ENCODE measurements at places on chromosomes 5 and 9. TPM values are rescaled to one million over a fixed set of nuclear protein-coding genes. Genes with fewer than 3 reads are reported as not detected.

DNA sequence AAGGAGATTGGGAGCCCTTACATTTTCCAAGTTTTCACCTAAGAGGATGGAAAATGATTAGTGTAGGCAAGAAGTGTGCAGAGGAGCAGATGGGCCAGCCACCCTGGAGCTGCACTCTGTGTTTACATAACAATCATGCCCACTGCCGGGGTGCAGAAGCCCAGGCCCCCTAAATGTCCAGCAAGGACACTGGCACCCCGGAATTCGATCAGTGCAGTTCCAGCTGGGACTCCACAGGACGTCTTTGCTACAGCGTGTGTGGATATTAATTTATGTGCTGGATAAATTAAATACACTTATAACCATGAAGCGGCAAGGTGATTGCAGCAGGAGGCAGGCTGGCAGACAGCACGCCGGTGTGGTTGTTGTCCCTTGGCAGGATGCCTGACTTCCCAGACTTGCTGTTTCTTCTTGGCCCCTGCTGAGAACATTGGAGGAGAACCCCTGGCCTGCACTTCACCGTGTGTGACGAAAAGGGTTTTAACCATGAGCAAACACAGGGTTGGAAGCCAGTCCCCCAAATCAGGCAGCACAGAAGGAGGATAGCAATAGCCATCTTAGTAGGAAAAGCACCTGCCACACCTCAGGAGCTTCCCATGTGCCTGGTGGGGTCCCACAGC is 73.7 kb downstream of the GADD45G start:
- DNase-seq = no peak
- no peaks in the 10 kb centered on the region for H3K36me3 ChIP-seq
- no peak overlapping the region for H3K27ac ChIP-seq
- H3K4me3 ChIP-seq = no peak overlapping the region
- H3K27me3 ChIP-seq = no peaks in the 10 kb centered on the region
- H3K4me1 ChIP-seq = peaks cover 13% of the 10 kb centered on the region

DNA sequence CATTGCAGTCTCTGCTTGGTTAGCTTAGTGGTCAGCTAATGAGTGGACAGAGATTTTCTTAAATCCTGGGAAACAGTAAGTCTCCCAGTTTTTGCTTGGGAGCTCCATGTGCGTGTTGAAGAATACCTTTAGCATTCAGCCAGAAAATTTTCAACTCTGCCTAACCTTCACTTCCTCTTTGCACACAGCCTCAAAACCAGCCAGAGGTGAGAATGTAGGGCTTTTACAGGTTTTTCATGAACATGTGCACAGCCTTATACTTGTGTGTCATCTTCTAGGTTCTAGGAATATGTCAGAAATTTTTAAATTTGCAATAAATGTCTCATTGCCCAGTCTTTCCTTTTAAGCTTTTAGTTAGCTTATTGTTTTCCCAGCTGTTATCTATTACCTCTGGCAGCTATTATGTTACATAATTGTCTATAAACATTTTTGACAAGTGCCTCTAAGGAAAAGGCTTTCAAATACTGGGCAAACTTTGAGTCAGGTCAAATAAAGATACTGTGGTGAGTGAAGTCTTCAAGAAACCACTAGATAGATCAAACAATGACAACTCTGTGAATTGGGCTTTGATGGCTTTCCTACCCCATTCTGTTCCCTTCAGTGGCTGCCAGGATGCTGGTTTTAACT is 12.7 kb downstream of the ADGRV1 start:
- no peak overlapping the region for H3K27ac ChIP-seq
- H3K4me3 ChIP-seq = no peak overlapping the region
- DNase-seq = no peak
- H3K27me3 ChIP-seq = peaks cover 16% of the 10 kb centered on the region
- no peaks in the 10 kb centered on the region for H3K36me3 ChIP-seq

GRCh38 chr9:126497660-126498275 is 116.0 kb upstream of the LMX1B start:
- DNase-seq = no peak
- H3K4me3 ChIP-seq = no peak overlapping the region
- no peak overlapping the region for H3K27ac ChIP-seq
- no peaks in the 10 kb centered on the region for H3K36me3 ChIP-seq
- peaks cover 15% of the 10 kb centered on the region for H3K27me3 ChIP-seq
- peaks cover 5% of the 10 kb centered on the region for H3K4me1 ChIP-seq

DNA sequence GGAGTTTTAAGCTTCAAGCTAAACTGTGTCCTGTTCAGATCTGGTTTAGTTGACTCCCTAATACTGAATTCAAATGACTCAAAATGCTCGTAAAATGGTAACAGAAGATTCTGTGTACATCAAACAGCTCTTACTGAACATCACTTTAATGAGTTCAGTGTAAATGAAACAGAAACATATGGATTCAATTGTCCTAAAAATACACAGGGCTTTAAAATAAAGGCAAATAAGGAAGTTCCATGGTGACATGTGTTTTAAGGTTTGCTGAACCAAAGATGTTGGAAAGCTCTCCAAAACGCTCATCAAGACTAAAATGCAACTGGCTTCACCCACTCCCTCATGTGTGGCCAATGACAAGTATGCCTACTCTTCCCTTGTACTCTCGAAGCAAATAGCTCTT is 340.0 kb upstream of the PIK3R1 start:
- DNase-seq = no peak
- no peak overlapping the region for H3K27ac ChIP-seq
- H3K4me1 ChIP-seq = no peaks in the 10 kb centered on the region
- H3K4me3 ChIP-seq = no peak overlapping the region

- no peak for DNase-seq
- peaks cover 33% of the 10 kb centered on the region for H3K27me3 ChIP-seq
- H3K4me3 ChIP-seq = no peak overlapping the region
- H3K36me3 ChIP-seq = no peaks in the 10 kb centered on the region
- H3K4me1 ChIP-seq = no peaks in the 10 kb centered on the region
These were observed 75.5 kb downstream of the LMX1B start for GRCh38 chr9:126689027-126689825.

- no peaks in the 10 kb centered on the region for H3K4me1 ChIP-seq
- no peaks in the 10 kb centered on the region for H3K36me3 ChIP-seq
- peaks cover 15% of the 10 kb centered on the region for H3K27me3 ChIP-seq
- no peak for DNase-seq
- no peak overlapping the region for H3K4me3 ChIP-seq
- H3K27ac ChIP-seq = no peak overlapping the region
These were observed 19.3 kb upstream of the STRBP start for GRCh38 chr9:123287639-123288038.

DNA sequence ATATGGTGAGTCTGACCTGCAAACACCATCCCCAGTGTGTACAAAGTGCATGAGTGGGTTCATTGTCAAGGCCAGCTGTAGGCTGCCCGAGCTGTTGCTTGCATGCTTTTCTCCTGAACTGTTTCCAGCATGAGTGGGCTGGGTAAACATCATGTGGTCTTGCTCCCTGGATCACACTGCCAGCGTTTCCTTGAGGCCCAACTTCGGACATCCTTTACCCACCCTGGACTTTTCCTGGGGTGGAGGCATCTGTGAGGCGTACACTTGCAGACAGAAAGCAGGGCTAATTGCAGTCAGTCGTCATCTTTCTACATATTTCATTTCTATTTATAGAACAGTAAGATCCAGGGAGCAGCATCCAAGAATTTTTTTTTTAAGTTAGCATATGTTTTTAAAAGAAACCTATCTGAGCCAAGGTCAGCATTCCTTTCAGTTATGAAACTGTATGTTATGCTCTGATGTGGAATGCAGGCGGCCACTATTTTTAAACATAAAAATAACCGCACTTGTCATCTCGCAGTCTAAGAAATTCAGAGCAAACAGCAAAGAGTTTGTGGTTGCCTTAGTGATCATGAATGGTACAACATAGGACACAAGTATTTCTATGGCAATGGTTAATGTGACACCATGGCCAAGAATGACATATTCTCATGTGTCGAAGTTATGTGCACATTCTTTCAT is 106.5 kb upstream of the DMRT1 start:
- H3K4me3 ChIP-seq = no peak overlapping the region
- H3K27me3 ChIP-seq = no peaks in the 10 kb centered on the region
- no peak overlapping the region for H3K27ac ChIP-seq
- H3K36me3 ChIP-seq = peaks cover 7% of the 10 kb centered on the region
- H3K4me1 ChIP-seq = no peaks in the 10 kb centered on the region
- no peak for DNase-seq

GRCh38 chr5:119750887-119751733 is 121.8 kb downstream of the FAM170A start:
- no peak overlapping the region for H3K27ac ChIP-seq
- no peaks in the 10 kb centered on the region for H3K27me3 ChIP-seq
- no peak for DNase-seq
- H3K4me1 ChIP-seq = no peaks in the 10 kb centered on the region
- H3K36me3 ChIP-seq = no peaks in the 10 kb centered on the region

FOXD4L3 gene
- total RNA-seq = not detected

MSH3 gene
- total RNA-seq = 21.2 TPM

SLC6A19 gene
- total RNA-seq = not detected

SPATA31A3 gene
- total RNA-seq = not detected
